ENCODE measurements at places on chromosomes 2 and 18.
A peak's percentile ranks its signal among the peaks of the same experiment; 100 is the strongest.

GRCh38 chr2:73651591-73652230, 9.5 kb upstream of the NAT8 start:
- no peak for DNase-seq

DNA sequence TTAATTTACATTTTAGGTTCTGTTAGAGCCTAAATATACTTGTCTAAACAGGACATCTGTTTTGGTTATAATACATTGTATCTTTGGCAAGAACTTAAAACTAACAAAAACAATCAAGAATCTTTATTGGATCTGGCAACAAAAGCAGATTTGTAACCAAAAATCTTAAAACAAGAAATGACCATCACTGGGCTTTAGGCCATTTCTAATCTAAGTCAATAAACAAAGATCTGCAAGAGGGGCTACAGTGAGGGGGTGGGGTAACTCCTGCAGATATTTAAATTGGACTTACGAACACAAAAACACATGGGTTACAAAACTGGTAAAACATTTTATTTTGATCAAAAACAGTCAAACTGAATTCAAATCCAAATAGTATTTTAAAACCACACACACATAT, 77.3 kb downstream of the SRBD1 start:
- DNase-seq = no peak

DNA sequence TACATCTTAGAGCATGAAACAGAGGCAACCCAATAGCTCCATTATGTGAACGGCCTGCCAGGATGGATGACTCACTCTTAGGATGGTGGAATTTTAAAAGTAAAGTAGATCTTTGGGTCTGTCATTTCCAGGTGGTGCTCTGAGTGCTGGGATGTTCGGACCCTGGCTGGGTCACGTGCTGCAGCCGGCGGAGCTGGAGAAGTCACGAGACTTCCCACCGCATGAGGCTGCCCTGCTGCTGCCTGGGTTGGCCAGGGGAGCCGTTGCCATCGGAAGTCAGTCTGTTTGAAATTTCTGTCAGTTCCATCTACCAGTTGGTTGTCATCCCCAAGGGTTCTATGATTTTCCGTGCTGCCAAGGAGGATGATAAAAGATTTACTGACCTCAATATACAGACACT, 93.3 kb upstream of the ALKAL2 start:
- DNase-seq = no peak

DNA sequence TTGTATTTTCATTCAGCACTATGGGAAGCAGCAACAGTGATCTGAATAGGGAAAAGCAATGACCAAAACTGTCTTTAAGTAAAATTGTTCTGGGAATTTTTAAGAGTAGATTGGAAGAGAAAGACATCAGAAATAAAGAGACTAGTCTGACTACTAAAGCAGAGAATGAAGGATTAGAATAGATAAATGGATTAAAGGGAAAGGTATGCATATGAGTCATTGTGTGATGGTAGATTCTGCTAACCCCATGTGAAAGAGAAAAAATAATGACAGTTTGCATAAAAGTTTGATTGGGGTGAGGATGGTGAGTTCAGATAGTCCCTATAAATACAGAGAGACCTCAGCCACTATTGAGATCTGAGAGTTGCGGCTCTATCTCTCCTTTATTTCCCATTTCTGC, 139.6 kb upstream of the DCC start:
- no peak for DNase-seq

DNA sequence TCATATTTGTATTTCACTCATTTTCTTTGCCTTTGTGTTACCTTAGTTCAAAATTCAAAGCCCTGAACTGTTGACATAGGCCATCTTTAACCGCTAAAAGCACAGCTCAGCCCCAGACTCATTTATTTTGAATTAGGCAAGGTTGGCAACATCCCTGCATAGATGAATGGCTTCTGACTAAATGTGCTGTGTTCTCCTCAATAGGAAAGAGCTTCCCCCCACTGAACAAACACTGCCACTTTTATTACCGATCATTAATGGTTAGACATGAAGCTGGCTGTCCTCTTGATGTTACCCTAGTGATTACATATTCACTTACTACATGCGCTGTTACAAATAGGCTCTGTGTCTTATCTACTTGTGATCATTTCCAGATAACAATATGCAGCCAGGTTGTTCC, 170.7 kb downstream of the ADCYAP1 start:
- DNase-seq = no peak

DNA sequence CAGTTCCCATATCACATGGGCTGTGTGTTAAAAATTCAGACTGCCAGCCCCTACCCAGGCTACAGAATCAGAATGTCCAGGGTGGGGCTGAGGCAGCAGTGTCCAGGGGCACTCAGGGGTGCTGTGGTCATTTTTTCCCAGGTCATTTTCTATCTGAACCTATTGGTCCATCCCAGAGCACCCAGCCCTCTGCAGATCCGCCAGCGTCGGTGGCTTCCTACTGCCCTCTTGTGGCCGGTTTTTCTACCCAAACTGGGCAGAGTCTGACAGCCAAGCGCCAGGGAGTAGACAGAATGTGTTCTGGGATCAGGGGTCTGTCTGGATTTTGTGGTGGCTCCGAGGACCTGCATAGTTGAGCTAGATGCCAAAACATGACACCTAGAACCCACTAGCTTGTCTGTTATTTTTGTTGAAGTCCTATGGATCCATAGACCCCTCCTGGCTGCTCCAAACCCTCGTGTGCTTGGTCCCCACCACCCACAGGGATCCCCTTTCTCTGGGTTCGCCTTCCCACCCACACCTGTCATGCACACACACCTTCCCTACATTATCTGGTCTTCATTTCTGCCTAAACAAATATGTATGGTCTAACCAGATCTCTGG, 34.1 kb upstream of the RMDN2 start:
- peak; percentile 78 for DNase-seq

GRCh38 chr2:196697825-196698224, 58.3 kb downstream of the CCDC150 start:
- no peak for DNase-seq

DNA sequence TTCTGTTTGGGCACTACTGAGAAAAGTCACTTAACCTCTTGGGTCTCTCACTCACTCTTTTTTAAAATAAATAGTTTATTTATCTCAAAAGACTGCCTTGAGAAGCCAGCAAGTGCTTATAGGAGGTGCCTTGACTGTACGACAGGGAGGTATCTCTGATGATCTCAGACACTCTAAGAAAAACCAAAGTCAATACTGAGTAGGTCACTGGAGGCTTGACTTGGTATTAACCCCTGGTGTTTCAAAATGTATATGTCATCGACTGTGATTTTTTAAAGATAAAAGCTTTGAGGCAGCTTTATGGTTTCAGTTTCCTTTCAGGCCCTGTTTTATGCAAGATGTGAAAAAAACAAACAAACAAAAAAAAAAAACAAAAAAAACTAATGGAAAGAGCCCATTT, 33.7 kb downstream of the MREG start:
- no peak for DNase-seq

DNA sequence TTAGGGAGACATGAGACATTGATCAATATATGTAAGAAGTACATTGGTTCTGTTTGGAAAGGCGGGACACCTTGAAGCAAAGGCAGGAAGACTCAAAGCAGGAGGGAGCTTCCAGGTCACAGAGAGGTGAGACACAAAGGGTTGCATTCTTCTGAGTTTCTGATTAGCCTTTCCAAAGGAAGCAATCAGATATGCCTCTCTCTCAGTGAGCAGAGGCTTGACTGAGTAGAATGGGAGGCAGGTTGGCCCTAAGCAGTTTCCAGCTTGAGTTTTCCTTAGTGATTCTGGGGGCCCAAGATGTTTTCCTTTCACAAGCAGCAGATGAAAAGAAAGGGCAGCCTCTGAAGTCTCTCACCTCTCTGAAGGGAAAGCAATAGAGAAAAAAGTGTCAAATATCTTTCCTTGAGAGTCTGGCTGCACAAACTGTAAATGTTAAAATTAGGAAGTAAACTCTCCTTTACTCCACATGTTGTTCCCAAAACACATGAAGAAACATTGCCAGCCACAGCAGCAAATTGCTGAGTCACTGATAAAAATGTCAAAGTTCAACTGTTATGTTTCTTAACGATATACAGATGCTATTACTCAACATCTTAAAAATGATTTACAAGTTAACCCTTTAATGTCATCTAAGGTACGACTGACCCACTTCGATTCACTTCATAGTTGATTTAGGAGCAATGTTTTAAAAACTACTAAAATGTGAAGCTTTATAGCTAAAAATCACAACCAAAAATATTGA, 40.3 kb downstream of the CYB5A start:
- DNase-seq = no peak

DNA sequence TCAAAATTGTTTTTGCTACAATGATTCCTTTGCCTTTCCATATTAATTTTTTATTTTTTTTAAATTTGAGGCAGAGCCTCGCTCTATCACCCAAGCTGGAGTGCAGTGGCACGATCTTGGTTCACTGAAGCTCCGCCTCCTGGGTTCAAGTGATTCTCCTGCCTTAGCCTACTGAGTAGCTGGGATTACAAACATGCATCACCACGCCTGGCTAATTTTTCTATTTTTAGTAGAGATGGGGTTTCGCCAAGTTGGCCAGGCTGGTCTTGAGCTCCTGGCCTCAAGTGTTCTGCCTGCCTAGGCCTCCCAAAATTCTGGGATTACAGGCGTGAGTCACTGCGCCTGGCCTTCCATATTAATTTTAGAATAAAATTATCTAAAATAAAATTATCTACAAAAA, 41.3 kb downstream of the PTPN4 start:
- DNase-seq = no peak

- DNase-seq = peak; percentile 86
Measured at GRCh38 chr2:30711646-30712085, 95.6 kb downstream of the CAPN13 start.

- DNase-seq = no peak
Measured at GRCh38 chr18:8657873-8658470, 47.4 kb upstream of the MTCL1 start.

DNA sequence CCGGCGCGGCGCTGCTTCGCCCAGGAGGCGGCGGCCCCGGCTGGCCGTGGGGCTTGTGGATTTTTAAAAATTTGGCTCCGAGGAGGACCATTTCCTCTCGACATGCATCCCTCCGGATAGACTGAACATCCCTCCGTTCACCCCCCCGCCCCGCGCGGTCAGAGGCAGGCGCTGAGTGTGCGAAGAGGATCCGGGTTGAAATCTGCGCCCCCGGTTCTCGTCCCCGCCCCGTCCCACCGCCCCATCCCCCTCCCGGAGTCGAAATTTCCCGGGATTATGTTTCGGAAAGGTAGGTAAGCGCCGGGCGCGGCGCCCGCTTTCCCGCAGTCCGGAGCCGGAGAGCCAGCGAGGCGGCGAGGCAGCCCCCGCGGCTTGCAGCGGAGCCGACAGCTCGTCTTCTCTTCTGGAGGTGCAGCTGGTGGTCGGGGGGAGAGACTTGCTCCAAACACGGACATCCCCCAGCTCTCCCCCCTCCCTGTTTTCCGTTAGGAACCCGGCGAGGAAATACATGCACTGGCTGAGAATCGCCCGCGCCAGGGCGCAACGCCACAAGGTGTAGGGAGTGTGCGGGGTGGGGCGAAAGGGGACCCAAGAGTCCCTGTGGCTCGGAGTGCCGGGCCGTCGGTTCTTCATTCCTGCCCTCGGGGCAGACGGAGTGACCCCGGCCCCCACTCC, at the start of gene PRKCE:
Gene PRKCE, plus strand, starts transcription at position 261 of the 675 bp plus-strand sequence.
- DNase-seq = peak; percentile 69

DNA sequence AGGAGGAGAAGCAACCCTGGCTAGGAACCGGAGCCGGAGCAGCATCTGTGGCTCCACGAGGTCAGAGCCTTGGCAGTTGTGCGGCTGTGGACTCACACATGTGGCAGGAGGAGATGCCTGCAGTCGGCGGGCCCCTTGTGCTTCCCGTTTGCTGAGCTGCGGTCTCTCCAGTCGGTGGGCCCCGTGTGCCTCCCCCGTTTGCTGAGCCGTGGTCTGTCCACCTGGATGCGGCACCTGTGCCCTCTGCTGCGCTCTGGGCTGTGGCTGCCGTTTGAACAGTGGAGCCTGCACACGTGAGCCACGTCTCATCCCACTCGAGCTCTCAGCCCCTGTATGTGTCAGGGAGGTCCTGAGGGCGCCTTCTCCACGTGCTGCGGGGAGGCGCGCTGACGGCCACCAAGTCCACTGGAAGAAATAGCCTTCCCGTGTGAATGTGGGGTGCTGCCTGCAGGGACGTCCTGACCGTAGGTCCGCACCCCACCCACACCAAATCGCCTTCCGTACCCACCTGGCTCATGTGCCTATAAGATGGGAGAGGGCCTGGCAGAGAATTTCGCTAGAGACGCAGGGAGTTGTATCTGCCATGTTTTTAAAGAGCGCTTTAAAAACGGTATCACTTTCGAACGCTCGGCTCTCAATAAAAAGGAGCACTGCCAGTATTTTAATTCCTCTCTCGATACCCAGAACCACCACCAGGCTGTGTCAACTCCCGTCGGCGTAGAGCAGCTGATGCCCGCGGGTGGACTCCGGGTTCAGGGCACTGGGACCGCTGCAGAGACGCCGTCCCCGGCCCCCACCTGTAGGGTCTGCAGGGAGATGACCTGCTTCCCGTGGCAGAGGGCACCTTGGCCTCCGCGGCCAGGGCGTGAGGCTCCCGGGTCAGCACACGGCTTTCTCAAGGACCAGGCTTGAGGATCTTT, 117.0 kb downstream of the NFATC1 start:
- no peak for DNase-seq

DNA sequence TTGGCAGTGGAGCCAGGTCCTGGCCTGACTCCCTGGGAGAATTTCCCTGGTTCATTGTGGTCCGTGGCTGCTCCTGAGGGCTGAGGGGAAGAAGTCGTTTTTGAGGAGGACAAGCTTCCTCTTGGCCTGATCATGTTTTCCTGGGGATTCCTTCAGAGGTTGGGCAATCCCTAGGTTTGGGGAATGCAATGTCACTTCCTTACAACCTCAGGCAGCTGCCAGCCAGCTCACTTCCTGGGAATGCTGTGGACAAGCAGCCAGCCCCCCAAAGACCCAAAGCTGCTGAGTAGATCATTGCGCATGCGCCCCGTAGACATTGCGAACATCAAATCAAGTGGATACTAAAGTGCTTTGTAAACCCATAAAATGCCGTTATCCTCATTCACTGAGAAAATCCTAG, 7.7 kb upstream of the DNMT3A start:
- DNase-seq = peak; percentile 78

GRCh38 chr2:174776675-174777074, 12.4 kb upstream of the CHRNA1 start:
- no peak for DNase-seq

DNA sequence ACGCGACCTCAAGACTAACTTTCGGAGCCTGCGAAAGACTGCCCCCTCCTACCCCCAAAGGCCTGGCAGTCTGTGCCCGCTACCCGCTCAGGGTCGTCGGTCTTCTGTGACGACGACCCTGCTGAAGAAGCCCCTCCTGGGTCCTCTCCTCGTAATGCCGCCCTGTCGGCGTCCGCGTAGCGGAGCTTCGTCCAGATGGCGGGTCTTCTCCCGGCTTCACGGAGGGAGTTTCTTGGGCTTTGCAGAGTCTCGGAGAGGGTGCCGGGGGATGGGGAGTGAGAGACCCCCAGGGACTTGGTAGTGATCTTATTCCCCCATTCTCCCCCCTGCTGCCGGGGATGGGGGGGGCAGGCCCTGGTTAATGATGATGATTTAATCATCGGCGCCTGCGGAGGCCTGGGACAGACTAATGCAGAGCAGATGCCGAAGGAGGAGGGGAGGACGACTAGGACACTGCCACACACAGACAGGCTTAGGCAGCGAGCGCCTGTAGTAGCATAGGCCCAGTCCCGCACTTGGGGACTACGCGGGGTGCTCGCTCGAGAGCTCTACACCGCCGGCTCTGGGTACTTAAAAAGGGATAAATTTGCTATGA, 528 bp upstream of the PCGF1 start:
- DNase-seq = peak; percentile 40
